ENCODE measurements at places on chromosomes 3 and 15.

- no peak for DNase-seq
Measured at GRCh38 chr3:194117104-194117845, 18.7 kb upstream of the HES1 start.

- DNase-seq = no peak
Measured at GRCh38 chr3:59908280-59908679, 858.5 kb upstream of the CFAP20DC start.

GRCh38 chr3:48478626-48479555 lies 25.1 kb downstream of the SHISA5 start:
- peak; percentile 55 for DNase-seq

DNA sequence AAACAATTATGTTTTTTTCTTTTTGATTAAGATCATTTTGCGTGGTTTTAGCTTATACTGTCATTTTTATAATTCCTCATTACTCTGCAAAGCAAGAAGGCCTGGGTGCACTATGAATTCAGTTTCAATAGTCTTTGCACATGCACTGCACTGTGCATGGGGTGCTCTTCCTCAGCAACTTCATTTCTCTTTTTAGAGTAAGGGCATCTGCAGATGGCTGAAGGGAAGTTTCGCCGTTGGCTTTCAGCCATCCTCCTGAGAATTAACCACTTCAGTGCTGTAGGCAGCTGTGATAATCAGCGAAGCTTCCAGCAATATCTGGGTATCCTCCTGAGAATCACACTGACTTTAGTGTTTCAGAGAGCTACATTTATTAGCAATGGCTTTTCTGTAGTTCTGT lies 284.8 kb downstream of the GBE1 start:
- no peak for DNase-seq

GRCh38 chr15:67927501-67928168 lies 87.8 kb upstream of the RNU6-1 start:
- no peak for DNase-seq

DNA sequence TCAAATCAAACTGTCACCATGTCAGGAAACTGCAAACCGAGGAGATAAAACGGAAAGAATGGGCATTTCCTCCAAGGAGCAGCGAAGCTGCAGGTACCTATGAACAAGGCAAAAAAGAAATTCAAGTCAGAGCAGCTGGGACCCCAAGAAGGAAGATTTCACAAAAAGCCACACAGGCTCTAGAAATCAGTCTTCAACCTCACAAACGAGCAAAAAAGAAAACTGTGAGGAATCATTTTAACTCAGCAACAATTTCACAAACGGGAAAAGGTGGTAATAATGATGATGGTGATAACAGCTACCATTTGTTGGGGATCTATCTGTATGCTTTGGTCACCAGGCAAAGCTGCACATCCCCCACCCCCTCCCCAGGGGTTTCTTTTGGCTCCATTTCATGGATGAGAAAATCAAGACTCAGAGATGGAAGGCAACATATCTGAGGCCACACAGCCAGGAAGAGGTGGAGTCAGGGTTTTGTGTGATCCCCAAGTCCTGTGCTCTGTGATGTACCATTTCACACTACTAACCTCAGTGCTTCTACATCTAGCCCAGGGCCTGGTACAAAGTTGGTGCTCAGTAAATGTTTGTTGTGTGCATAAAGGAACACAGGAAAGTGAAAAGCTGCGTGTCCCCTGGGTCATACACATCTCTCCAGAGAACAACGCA lies 109.9 kb downstream of the IQSEC1 start:
- no peak for DNase-seq

Data from GM12865 (cell line).